Endothelial cell of umbilical vein (primary cell): ENCODE measurements at places on chromosomes 7 and 10. TPM values are rescaled to one million over a fixed set of nuclear protein-coding genes. Genes with fewer than 3 reads are reported as not detected.
A peak's percentile ranks its signal among the peaks of the same experiment; 100 is the strongest.

GRCh38 chr7:11212080-11212711, 238.5 kb downstream of the PHF14 start:
- H3K27ac ChIP-seq, result no peak overlapping the region
- no peaks in the 10 kb centered on the region for H3K27me3 ChIP-seq
- DNase-seq, result peak; percentile 63
- H3K4me1 ChIP-seq, result no peaks in the 10 kb centered on the region
- no peaks in the 10 kb centered on the region for H3K36me3 ChIP-seq

The CCDC3 gene
- 1.2 and 1.4 TPM in 2 replicates for total RNA-seq

- H3K36me3 ChIP-seq, result no peaks in the 10 kb centered on the region
- H3K27ac ChIP-seq, result no peak overlapping the region
- DNase-seq, result no peak
- no peak overlapping the region for H3K4me3 ChIP-seq
- no peaks in the 10 kb centered on the region for H3K27me3 ChIP-seq
Observed at GRCh38 chr10:9010093-9010492, 955.6 kb downstream of the GATA3 start.

GRCh38 chr10:10600004-10600403, 417.7 kb upstream of the CELF2 start:
- H3K27me3 ChIP-seq, result no peaks in the 10 kb centered on the region
- no peaks in the 10 kb centered on the region for H3K36me3 ChIP-seq
- H3K27ac ChIP-seq, result no peak overlapping the region

The PIP gene
- total RNA-seq, result not detected in 2 replicates

The HERPUD2 gene
- total RNA-seq, result 27.7 and 33.9 TPM in 2 replicates

DNA sequence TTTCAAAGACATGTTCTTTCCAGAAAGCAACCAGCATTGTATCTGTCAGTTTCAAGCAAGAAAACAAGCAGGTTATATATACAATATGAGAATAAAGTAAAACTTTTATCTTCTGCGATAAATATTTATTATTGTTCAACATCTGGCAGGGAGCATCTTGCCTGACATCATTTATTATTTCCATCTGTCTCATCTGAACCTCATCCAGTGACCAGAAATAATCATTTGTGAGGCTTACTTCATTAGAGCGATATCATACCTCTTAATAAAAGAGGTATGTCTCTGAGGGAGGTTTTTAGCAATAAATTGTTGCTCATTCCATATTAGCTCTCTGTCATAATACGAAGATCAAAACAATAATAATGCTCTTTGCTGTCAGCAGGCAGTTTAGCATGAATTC, 226.1 kb downstream of the CDC14C start:
- DNase-seq, result no peak
- H3K4me3 ChIP-seq, result no peak overlapping the region
- H3K4me1 ChIP-seq, result no peaks in the 10 kb centered on the region
- no peak overlapping the region for H3K27ac ChIP-seq
- no peaks in the 10 kb centered on the region for H3K27me3 ChIP-seq

DNA sequence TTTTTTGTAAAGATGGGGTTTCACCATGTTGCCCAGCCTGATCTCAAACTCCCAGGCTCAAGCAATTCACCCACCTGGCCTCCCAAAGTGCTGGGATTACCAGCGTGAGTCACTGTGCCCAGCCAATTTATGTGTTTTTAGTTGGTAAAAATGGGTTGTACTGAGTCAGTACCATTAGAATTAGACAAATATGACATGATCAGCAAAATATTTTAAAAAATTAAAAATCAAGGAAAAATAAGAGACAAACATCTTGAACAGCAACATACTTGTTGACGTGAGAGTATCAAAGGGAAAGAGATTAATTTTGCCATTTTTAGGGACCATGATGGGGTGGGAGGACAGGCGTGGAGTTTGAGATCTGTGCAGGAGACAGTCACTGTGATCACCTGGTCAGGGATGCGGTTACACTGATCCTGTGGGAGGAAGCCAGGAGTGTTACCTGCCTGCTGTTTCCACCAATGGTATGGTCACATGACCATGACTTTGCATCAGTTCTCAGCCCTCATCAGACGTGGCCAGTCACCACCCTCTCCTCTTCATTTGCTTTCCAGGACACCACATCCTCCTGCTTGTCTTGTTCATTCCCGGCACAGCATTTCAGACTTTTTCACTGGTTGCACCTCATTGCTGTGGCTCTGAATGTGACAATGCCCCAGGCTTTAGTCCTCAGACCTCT, 29.2 kb upstream of the ENO4 start:
- no peak overlapping the region for H3K4me3 ChIP-seq
- no peak for DNase-seq
- H3K36me3 ChIP-seq, result no peaks in the 10 kb centered on the region
- no peaks in the 10 kb centered on the region for H3K27me3 ChIP-seq
- no peaks in the 10 kb centered on the region for H3K4me1 ChIP-seq

DNA sequence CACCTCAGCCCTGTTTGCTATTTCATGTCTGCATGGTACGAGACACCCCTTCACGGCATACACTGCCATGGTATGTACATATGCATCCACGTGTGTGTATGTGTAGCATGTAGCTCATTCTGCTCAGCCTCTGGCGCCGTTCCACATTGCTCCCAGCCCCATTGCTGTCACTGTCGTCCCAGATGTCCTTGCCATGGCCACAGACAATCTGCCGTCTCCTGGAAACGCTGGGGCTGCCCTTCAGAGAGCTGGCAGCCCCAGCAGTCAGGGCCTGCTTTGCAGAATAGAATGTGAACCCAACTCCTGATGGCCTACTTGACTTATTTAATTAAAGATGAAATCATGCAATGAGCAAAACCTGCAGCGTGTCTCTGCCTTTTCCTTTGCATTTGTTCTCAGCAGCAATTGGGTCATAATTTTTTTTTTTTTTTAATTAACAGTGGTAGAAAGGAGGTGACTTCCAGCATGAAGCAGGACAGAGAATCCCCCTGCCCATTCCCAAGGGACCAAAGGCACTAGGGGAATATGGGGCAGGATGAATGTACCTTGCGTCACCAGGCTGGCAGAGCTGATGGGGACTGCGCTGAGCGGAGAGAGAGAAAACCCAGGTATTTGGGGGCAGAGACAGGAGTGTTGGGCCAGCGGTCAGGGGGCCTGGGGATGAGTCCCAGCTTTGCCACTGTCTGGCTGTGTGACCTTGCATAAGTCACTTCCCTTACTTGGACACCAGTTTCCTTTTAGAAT, 49.2 kb downstream of the CHST3 start:
- H3K36me3 ChIP-seq, result no peaks in the 10 kb centered on the region
- H3K4me3 ChIP-seq, result no peak overlapping the region
- no peak overlapping the region for H3K27ac ChIP-seq

- H3K4me1 ChIP-seq, result peaks cover 50% of the 10 kb centered on the region
- H3K36me3 ChIP-seq, result no peaks in the 10 kb centered on the region
- no peak overlapping the region for H3K4me3 ChIP-seq
- no peaks in the 10 kb centered on the region for H3K27me3 ChIP-seq
Observed at GRCh38 chr10:31706464-31707092, 222.1 kb downstream of the ARHGAP12 start.

The RBP3 gene
- total RNA-seq, result not detected in 2 replicates

DNA sequence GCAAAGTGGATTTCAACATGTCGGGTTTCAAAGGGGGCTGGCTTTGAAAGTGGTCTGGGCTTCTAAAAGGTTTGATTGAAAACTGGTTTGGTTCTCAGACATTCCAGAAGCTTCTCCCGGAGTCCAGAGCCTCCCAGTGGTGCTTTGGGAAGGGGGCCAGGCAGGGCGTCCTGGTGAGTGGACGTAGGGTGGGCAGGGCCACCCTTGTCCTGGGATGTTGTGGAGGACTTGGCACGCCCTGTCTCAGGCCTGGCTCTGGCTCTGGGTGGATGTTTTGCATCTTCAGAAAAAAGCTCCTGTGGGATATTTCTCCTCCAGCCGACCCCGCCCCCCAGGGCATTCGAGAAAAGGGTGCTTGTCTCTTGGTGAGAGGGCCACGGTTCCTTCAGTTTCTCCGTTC, 31.2 kb downstream of the GRIFIN start:
- H3K27ac ChIP-seq, result no peak overlapping the region
- no peaks in the 10 kb centered on the region for H3K4me1 ChIP-seq
- H3K27me3 ChIP-seq, result no peaks in the 10 kb centered on the region
- no peak overlapping the region for H3K4me3 ChIP-seq
- H3K36me3 ChIP-seq, result no peaks in the 10 kb centered on the region

The OGDHL gene
- total RNA-seq, result 0.58 and 1.0 TPM in 2 replicates

- no peaks in the 10 kb centered on the region for H3K27me3 ChIP-seq
- no peaks in the 10 kb centered on the region for H3K36me3 ChIP-seq
- no peaks in the 10 kb centered on the region for H3K4me1 ChIP-seq
- H3K27ac ChIP-seq, result no peak overlapping the region
- no peak overlapping the region for H3K4me3 ChIP-seq
Observed at GRCh38 chr10:88494537-88494936, 88.6 kb downstream of the RNLS start.

- H3K27ac ChIP-seq, result no peak overlapping the region
- no peak for DNase-seq
- H3K27me3 ChIP-seq, result no peaks in the 10 kb centered on the region
- H3K36me3 ChIP-seq, result no peaks in the 10 kb centered on the region
- no peaks in the 10 kb centered on the region for H3K4me1 ChIP-seq
Observed at GRCh38 chr7:89308535-89308934, 513.0 kb upstream of the TEX47 start.

GRCh38 chr10:48627984-48628609, 23.2 kb upstream of the ARHGAP22 start:
- no peaks in the 10 kb centered on the region for H3K36me3 ChIP-seq
- no peaks in the 10 kb centered on the region for H3K27me3 ChIP-seq
- DNase-seq, result no peak
- H3K27ac ChIP-seq, result no peak overlapping the region
- peaks cover 28% of the 10 kb centered on the region for H3K4me1 ChIP-seq

The GPR26 gene
- total RNA-seq, result not detected in 2 replicates

DNA sequence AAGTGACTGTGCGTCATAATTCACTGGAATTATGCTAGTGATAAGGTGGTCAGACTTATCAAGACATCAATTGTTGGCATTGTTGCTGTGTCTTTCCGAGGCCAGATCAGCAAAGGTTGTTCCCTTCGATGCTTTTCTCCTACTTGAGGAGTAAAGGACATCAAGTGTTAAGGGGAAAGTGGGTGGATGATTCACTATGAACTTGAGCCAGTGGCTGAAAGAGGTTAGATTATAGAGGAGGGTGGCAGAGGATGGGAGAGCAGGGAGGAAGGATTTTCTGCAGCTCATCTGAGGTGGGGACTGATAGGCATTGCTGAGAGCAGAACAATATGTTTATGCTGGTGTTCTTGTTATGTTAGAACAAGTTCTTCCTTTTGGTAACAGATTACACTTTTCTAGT, 131.4 kb upstream of the AGR3 start:
- H3K27ac ChIP-seq, result no peak overlapping the region
- H3K4me3 ChIP-seq, result no peak overlapping the region
- no peak for DNase-seq
- no peaks in the 10 kb centered on the region for H3K27me3 ChIP-seq

DNA sequence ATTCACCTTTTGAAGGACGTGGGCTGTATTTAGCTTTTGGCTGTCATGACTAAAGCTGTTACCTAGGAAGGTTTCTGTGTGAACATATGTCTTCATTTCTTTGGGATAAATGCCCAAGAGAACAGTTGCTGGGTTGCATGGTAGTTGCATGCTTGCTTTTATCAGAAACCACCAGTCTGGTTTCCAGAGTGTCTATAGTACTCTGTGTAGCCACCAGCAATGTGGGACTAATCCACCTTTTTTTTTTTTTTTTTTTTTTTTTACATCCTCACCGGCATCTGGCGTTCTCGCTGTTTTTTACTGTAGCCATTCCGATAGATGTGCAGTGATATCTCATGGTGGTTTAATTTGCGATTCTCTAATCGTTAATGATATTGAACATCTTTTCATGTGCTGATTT, 297.8 kb downstream of the SDK1 start:
- H3K36me3 ChIP-seq, result no peaks in the 10 kb centered on the region
- no peaks in the 10 kb centered on the region for H3K27me3 ChIP-seq
- H3K4me1 ChIP-seq, result no peaks in the 10 kb centered on the region

DNA sequence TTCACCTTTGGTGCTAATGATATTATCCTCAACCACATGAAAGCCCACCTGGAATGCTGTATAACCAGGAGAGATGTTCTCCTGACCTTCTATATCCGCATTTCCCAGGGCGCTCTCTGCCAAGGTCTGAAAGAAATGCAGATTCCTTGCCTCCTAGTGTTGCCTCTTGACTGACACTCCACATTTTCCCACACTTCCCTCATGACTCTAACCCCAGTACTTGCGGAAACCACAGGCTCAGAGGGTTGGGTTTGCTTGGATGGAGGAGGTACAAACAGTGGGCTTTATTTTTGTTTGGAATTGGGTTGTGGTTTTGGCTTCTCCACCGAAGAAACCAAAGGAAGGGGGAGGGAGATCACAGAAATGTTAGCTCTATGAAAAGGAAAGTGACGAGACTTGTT, 222.9 kb upstream of the CELF2 start:
- no peaks in the 10 kb centered on the region for H3K36me3 ChIP-seq
- H3K4me3 ChIP-seq, result no peak overlapping the region
- H3K27ac ChIP-seq, result no peak overlapping the region
- H3K27me3 ChIP-seq, result no peaks in the 10 kb centered on the region
- peaks cover 53% of the 10 kb centered on the region for H3K4me1 ChIP-seq
- no peak for DNase-seq

DNA sequence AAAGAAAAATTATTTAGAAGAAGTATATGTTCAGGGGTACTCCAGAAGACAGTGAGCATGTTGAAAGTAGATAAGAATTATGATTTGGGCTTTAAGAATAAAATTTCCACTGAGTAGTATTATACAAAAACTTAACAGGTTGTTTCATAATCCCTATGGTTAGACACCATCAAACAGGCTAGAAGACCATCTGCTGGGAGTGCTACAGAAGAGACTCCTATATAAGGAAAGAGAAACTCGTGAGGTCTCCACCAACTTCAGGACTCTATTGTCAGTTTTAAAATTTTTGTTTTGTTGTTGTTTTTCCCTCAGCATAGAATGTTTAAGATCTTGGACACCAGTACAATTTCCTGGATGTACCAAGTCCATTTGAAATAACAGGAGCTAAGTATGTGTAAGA, 13.1 kb downstream of the DNAJC1 start:
- no peaks in the 10 kb centered on the region for H3K27me3 ChIP-seq
- DNase-seq, result no peak
- H3K36me3 ChIP-seq, result no peaks in the 10 kb centered on the region
- H3K27ac ChIP-seq, result no peak overlapping the region

GRCh38 chr10:18202680-18203460, 62.6 kb downstream of the CACNB2 start:
- H3K27ac ChIP-seq, result no peak overlapping the region
- no peak for DNase-seq
- no peaks in the 10 kb centered on the region for H3K4me1 ChIP-seq
- no peaks in the 10 kb centered on the region for H3K36me3 ChIP-seq
